ENCODE measurements at places on chromosomes 6 and 20. TPM values are rescaled to one million over a fixed set of nuclear protein-coding genes. Genes with fewer than 3 reads are reported as not detected.
A peak's percentile ranks its signal among the peaks of the same experiment; 100 is the strongest.

Gene SIRPB1
- total RNA-seq: 0.17 TPM

Gene MYL9
- total RNA-seq: 3.7 TPM

Gene FOXP4
- 9.2 TPM for total RNA-seq

GRCh38 chr20:34334654-34335407 lies 28.2 kb upstream of the ITCH start:
- peak; percentile 45 for DNase-seq

GRCh38 chr6:22612236-22612635 lies 42.9 kb downstream of the HDGFL1 start:
- DNase-seq: no peak

Data from dermis blood vessel endothelial cell (primary cell).